CD4-positive, alpha-beta T cell treated with Interleukin-1 beta for 1 hour (primary cell): ENCODE measurements at places on chromosomes 7 and 10.

GRCh38 chr10:28987555-28988320 lies 301.1 kb upstream of the LYZL1 start:
- DNase-seq, result no peak

GRCh38 chr7:114813624-114814023 lies 108.3 kb upstream of the MDFIC start:
- DNase-seq, result no peak

DNA sequence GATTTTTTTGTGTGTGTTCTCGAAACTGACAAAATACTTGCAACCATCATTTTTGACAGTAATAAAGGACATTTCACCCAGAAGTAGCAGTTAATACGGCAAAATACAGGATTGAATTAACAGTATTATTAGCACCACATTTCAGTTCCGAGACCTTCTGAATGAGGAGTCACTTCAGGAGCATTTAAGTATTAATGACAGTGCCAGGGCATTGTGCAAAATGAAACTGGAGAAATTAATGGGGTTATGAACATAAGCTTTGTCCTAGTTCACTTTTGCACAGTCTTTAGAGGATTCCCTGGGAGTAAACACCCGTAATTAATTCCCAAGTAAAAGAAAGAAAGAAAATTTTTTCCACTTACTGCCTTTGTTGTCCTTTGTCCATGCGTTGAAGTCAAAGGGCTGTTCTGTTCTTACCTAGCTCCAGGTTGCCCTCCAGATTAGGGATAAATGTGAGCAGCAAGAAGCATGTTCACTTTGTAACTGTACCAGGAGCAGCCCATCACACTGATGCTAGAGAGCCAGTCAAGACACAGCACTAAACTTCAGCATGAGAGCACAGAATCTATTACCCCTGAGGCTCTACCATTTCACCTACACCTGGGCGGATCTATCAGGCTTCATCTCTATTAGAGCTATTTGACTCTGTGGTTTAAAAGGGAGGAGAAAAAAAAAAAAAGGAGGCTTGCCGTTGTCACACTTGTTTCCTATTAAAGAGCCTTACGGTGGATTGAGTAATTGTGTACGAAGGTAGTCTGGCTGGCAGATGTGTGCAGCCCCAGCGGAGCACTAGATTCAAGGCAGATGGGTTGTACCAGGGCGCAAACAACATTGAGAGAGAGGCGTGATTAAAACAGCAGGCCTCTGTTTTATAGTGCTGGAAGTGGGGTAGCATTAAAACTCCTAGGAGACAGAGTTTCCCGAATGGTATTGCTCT lies 297.8 kb upstream of the SEMA3A start:
- no peak for DNase-seq

DNA sequence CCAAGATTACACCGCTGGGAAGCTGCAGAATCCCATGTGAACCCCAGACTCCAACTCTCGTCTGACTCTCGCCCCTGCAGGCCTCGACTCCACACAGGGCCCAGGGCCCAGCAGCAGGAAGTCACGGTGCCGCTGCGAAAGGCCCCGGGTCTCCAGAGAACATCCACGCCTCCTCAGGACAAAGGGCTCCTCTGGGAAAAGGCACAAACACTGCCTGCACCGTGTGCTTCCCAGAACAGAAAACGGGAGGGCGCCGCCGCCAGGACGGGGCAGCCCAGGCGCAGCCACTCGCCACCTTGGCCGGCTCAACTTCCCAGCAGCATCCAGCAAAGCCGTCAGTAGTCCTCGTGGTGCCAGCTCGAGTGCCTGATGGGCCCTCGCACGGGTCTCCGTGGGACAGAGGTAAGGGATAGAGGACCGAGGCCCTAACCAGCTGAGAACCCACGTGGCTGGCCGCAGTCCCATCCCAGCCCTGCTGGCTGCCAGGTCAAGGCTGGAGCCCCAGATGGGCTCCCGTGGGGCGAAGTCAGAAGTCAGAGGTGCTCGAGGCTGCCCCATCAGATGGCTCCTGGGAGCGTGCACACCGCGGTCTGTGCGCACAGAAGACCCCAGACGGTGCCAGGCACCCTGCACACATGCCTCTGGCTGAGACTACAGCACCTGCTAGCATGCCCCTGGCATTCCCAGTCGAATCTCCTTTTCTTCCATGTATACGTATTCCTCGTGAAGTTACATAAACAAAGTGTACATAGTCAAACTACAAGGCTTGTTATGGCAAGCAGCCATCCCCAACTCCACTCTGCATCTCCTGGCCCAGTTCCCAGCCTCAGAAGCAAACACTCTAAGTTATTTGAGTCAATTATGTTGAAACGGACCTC lies 60.2 kb downstream of the MAD1L1 start:
- DNase-seq, result no peak

GRCh38 chr7:90677486-90678404 lies 81.6 kb downstream of the CDK14 start:
- DNase-seq, result no peak

GRCh38 chr7:43363035-43363791 lies 219.7 kb upstream of the STK17A start:
- no peak for DNase-seq

DNA sequence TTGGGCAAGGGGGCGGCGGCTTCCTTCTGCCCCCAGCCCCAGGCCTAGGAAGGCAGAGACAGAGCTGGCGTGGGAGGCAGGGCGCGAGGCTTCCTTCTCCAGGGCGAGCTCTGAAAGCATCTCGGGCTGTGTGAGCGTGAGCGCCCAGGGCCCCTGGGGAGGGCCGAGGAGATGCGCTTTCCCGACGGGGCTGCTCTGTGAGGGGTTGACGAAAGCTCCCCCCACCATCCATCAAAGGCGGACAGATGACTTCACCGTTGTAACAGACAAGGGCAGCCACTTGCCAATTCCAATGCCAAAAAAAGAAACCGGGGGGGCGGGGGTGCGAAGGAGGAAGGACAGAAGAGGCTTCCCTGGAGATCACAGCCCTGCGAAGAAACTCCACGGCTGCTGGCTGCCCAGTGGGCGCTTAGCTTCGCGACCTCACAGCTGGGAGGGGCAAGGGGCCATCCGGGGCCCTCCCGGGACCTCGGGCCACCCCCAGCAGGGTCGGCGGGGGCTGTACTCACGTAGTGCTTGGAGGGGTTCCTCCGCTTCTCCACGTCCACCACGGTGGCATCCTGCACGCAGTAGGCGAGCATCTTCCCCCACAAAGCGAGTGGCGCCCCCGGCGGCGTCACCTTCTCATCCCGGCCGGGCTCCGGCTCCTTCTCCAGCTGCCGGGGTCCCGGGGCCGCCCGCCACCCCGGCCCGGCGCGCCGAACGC lies 537 bp downstream of the SH3PXD2A start:
- no peak for DNase-seq

DNA sequence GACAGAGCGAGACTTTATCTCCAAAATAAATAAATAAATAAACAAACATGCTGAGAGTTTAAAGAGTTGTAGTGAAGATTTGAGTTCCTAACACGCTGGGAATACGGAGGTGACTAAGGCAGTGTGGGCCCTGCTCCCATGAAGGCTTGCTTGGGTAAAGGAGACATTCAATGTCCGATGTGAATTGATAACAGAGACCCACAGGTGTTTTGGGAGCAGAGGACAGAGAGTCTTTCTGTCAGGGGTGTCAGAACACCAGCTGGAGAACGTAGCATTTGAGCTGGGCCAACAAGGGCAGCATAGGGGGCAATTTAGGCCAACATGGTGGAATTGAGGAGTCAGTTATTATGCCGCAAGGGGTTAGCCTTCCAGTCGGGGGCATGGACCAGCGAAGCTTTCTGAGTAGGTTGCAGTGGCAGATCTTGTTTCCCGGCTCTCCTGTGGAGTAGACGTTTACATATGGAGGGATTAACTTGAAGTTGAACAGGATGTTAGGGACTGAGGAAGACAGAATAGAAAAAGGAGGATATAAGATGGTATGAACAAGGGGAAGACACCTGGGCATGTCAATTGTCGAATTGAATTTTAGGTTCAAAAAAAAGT lies 5.6 kb downstream of the PROSER2 start:
- DNase-seq, result no peak

GRCh38 chr7:11701829-11702560 lies 130.0 kb downstream of the THSD7A start:
- no peak for DNase-seq
